ENCODE measurements at places on chromosomes 7 and 10.

GRCh38 chr10:102444851-102445250 lies 6.5 kb downstream of the C10orf95 start:
- no peak for DNase-seq

DNA sequence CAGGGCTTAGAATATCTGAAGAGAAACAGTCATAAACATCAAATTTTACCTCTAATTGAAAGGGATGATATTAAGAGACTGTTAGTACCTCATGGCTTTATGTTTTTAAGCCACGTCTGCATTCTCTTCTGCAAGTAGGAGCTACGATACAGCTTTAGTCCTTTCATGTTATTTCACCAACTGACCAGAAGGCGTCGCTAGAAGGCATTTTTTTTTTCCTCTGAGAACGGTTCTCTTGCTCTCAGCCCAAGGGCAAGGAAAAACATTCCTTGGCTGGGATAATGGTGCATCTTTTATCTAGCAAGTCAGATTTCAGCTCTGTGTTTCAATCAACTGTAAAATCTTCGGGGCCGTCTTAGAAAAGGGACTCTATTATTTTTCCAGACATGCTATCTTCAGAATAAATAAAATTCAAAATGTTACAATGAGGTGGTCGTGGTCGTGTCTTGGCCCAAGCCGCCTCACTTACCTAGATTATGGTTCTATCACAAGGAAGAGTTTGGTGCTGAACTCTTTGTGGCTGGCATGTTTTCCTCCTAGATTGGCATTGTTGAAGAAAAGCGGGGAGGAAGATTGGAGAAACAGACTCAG lies 41.6 kb upstream of the LYZL2 start:
- DNase-seq = no peak

DNA sequence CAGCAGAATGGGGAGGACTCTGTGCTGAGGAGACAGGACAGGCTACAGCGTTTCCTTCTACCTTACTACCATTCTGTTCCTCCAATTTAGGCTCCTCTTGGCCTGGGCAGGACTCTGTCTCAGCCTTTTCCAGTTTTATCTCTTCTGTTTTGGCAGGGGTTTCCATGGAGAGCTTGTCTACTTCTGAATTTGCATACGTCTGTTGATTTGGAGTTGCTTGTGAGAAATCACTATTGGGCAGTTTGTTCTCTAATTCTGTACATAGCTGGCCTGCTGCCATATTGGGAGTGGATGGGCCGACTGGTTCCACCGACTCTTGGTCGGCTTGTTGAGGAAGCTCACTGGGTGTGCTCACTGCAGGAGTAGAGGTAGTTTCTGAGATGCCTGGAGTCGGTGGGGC lies 136.8 kb downstream of the GALNT11 start:
- DNase-seq = no peak

DNA sequence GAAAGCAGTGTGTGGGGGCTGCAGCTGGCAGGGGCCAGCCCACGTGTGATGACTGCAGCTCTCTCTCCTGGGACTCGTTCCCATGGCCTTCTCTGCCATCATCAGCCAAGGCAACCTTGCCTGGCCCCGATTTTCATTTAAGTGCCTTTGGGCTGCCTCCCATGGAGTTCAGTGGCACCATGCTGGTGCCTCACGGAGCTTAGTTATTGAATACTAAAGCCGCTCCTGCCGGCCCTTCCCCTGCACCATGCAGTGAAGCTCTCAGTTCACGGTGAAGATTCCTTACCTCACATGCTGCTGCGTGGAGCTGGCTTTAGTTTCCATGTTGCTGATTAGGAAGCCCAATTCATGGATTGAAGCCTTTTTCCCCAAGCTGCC lies 141.5 kb upstream of the EEPD1 start:
- DNase-seq = no peak

DNA sequence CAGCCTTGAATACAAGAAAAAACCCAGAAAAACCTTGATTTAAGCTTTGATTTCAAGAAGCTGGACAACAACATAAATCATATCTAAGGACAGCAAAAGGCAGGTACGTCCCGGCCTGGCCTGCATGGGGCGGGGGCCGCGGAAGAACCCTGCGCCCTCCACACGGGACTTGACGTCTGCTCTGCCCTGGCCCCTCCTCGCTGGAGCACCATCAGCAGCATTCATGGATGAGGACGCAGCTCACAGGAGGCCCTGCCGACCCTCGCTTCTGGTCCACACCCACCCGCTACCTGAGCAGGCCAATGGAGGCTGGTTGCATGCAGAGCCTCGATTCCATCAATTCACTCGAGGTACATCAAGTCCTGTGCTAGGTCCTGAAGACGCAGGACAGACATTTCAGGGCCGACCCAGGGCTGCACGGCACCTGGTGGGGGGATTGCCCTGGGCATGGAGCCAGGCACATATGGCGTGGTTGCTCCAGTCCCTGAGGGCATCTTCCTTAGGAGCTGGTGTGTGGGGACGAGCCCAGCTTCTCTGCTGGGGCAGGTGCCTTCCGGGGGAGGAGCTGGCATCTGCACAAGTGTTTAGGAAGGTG lies 63.1 kb upstream of the NKX6-2 start:
- DNase-seq = no peak

DNA sequence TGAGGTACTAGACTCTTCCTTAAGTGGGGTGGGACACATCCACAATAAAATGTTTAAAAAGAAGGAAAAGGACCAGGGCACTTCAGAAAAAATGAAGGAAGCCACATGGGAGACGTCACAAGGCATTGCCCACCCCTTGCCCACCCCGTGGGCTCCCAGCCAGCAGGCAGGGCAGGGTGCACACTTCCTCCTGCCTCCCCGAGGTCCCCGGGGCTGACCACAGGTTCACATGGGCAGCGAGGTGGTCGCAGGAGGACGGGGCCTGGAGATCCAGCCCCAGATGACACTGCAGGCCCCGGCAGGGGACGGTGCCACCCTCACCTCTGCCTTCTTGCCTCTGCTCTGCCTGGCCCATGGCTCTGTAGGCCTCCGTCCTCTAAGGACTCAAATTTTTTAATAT lies 45.6 kb downstream of the PWWP2B start:
- no peak for DNase-seq

DNA sequence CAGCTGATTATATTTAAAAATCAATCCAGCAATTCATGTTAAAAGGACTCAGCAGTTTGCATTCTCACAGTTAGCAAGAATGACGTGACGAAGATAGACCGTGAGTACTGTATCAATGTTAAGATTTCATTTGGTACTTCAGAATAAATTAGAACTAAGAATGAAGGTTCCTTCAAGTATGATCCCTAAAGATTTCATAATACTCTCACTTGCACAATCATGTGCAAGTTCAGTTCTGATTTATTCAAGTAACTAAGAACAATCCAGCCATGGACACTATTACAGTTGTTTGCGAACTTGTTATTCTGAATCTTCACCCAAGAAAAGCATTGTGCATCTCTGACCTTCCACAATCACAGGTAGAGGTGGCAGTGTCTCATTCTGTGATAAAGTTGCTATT lies 7.7 kb downstream of the RHEB start:
- DNase-seq = no peak

- no peak for DNase-seq
Measured at GRCh38 chr10:14570800-14571199, 203.9 kb downstream of the FAM107B start.

- no peak for DNase-seq
Measured at GRCh38 chr7:31114593-31115343, 62.7 kb downstream of the ADCYAP1R1 start.

DNA sequence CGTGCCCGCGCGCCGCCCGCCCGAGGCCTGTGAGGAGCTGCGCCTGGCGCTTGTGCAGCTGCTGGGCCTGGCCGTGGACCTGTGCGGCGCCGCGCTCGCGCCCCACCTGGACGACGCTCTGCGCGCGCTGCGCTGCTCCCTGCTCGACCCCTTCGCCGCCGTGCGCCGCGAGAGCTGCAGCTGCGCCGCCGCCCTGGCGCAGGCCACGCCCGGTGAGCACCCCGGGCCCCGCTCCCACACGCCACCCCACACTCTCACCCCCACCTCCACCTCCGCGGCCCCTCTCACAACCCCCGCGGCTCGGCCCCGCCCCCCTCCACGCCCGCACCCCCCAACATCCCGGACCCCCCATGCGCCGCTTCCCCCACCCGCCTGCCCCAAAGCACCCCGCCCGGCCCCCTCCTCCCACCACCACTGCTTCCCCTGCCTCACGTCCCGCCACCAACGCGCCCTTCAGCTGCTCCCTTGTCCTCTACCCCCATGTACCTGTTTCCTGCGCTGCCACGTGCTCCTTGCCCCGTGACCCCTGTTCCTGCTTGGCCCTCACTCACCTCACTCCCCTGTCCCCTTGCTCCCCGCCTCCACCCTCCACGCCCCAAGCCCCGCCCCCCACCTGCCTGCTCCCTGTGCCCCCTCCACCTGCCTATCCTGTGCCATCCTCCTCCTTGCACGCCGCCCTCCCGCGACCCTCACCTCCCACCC lies at the start of gene PRKAR1B:
Gene PRKAR1B, minus strand, starts transcription at position 178 of the 702 bp plus-strand sequence. CDS start 15,776 bp downstream, outside the sequence.
- DNase-seq = no peak

- DNase-seq = no peak
Measured at GRCh38 chr10:133445751-133446708, 7.7 kb upstream of the SCART1 start.

DNA sequence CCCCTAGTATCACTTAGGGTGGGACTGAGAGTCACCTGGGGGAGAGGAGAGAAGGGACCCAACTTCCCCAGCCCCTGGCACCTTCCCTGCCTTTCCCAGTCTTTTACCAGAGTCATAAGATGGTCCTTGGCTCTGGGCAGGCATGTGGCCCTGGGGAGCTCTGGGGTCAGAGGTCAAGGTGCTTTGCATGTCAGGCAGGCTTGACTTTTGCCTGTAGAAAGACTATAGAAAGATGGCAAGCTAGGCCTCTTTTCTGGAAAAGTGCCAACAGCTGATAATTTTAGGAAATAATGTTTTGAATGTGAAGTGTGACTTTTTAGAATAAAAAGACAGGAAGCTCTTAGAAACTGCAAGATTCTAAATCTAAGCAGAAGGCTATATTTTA lies 67.5 kb downstream of the MKI67 start:
- DNase-seq = no peak

DNA sequence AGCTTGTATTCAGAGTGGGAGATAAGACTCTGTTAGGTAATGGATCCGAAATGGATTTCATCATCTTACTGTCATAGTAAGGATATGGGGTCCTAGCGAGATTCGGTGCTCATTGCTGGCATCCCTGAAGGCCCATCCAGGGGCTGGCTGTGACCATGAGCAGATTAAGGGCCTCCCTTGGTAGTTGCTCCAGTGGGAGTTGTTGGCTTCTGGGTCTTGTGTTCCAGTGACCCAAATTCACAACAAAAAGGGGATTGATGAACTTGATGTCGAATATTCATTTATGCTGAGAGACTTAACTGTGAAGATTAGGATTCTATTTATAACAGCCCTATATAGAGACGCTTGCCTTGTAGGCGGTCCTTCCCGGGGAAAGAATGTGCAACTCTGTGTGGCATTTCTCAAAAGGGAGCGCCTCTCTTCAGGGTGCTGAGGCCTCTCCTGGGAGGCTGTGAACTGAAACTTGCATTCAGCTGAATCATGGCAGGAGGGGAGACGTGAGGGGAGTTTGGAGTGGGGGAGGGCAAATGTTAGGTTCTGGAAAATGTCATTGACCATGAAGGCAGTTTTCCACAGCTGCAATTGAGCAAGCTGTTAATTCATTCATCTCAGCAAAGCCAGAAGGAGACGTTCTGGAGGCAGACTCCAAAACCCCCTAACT lies 233.1 kb upstream of the FZD8 start:
- no peak for DNase-seq

DNA sequence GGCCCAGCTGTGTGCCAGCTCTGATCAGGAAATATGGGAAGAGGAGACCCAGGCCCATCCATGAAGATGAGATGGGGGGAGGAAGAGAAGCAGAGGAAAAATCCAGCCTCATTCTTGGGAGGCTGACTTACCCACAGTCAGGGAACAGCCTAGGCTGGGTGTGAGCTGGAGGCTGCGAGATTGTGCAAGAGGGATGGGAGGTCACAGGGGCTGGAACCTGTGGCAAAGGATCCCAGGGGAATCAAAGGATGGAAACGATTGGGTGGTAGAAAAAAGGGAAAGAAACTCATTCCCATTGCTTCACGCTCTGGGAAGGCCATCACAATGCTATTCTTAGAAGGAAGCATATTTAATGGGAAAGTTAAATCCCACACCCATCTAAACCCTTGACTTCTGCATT lies 26.7 kb upstream of the CRHR2 start:
- no peak for DNase-seq

- no peak for DNase-seq
Measured at GRCh38 chr10:60387531-60387930, 2.1 kb downstream of the ANK3 start.

- DNase-seq = no peak
Measured at GRCh38 chr10:27461312-27461711, 42.8 kb upstream of the RAB18 start.

GRCh38 chr10:103990121-103990520 lies 23.2 kb downstream of the SLK start:
- DNase-seq = no peak

- DNase-seq = peak; percentile 79
Measured at GRCh38 chr7:100472854-100473499, 6.0 kb downstream of the TSC22D4 start.

DNA sequence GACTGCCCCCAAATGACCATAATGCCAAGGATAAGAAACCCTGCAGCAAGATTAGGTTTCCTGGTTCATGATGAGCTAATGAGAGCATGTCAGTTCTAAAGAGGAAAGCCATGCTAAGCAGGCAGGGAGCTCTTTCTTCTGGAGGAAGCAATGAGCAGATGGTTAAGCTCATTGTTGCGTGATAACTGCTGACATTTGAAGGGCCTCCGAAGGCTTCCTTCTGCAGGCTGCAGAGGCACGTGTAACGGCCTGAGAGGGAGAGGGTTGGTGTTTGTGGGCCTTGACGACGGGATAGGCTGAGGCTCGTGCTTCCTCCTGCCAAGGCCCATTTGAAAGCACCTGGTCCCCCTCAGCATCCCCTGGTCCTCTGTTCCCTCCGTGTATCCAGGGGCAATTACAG lies 63.5 kb upstream of the BTBD16 start:
- no peak for DNase-seq

GRCh38 chr10:80554050-80554449 lies 16.3 kb downstream of the SH2D4B start:
- no peak for DNase-seq
